ENCODE measurements at places on chromosomes 16 and 17. TPM values are rescaled to one million over a fixed set of nuclear protein-coding genes. Genes with fewer than 3 reads are reported as not detected.

Gene MRPL10
- 31.0 TPM for total RNA-seq

Gene ZNF286A
- total RNA-seq, result 26.8 TPM

Gene CCL2
- total RNA-seq, result 15.1 TPM

Gene SBK1
- total RNA-seq, result not detected

Gene TMEM92
- total RNA-seq, result 0.09 TPM

Gene SOX9
- total RNA-seq, result 4.2 TPM

Gene UTS2R
- 0.26 TPM for total RNA-seq

Gene PYY
- total RNA-seq, result not detected

Gene NECAB2
- 0.47 TPM for total RNA-seq

Gene TEKT3
- 0.09 TPM for total RNA-seq

Gene CCR7
- total RNA-seq, result not detected

Gene RNF227
- 9.0 TPM for total RNA-seq

Gene C17orf113
- 0.43 TPM for total RNA-seq

Gene SLC38A8
- not detected for total RNA-seq

Gene SIRT7
- total RNA-seq, result 10.7 TPM

Gene AIPL1
- total RNA-seq, result not detected

Gene TAC4
- total RNA-seq, result not detected

Gene C16orf96
- total RNA-seq, result 0.09 TPM

Gene CNTNAP1
- total RNA-seq, result 37.9 TPM

Gene SPN
- total RNA-seq, result not detected

Gene DPEP1
- total RNA-seq, result 2.8 TPM

Gene TP53TG3F
- not detected for total RNA-seq

Gene TMEM186
- total RNA-seq, result 5.3 TPM

Gene NLRC3
- total RNA-seq, result not detected

Gene MT1M
- 0.82 TPM for total RNA-seq

Gene C16orf54
- not detected for total RNA-seq

Gene PRSS27
- 3.6 TPM for total RNA-seq

Gene TRIM72
- total RNA-seq, result 0.68 TPM

Gene RRAD
- total RNA-seq, result 0.58 TPM

Gene SLFN14
- not detected for total RNA-seq

Gene MYH4
- not detected for total RNA-seq

Gene TENT4B
- total RNA-seq, result 5.6 TPM

Gene XAF1
- total RNA-seq, result 9.8 TPM

Gene ZNF213
- 8.9 TPM for total RNA-seq

Gene DNAI2
- total RNA-seq, result not detected

Gene PRKCB
- not detected for total RNA-seq

Gene GAS2L2
- not detected for total RNA-seq

Gene AANAT
- total RNA-seq, result not detected

Gene ARSG
- total RNA-seq, result 0.35 TPM

Gene FOXN1
- total RNA-seq, result 0.12 TPM

Gene OR1A2
- not detected for total RNA-seq

Gene TMEM100
- total RNA-seq, result 7.6 TPM

Gene TBC1D3D
- total RNA-seq, result 0.09 TPM

Gene SLC9A5
- total RNA-seq, result 0.58 TPM

Gene CCL7
- not detected for total RNA-seq

Gene SLC5A11
- not detected for total RNA-seq

Gene DNASE1L2
- 0.26 TPM for total RNA-seq

Gene SLC12A3
- not detected for total RNA-seq

Gene ABI3
- 2.3 TPM for total RNA-seq

Gene CD300C
- total RNA-seq, result not detected

Gene ASPHD1
- 20.4 TPM for total RNA-seq

Gene TSPAN10
- 1.2 TPM for total RNA-seq

Data from pericardium fibroblast (primary cell).